Lung (tissue), 17 donors: ENCODE measurements at places on chromosomes 4 and X.

- no peak for DNase-seq
Observed at GRCh38 chr4:93684571-93684970, 144.0 kb upstream of the ATOH1 start.

- DNase-seq: no peak
Observed at GRCh38 chr4:114077610-114078009, 98.2 kb upstream of the ARSJ start.

- no peak for DNase-seq
Observed at GRCh38 chr4:112253382-112254000, 21.9 kb downstream of the AP1AR start.

DNA sequence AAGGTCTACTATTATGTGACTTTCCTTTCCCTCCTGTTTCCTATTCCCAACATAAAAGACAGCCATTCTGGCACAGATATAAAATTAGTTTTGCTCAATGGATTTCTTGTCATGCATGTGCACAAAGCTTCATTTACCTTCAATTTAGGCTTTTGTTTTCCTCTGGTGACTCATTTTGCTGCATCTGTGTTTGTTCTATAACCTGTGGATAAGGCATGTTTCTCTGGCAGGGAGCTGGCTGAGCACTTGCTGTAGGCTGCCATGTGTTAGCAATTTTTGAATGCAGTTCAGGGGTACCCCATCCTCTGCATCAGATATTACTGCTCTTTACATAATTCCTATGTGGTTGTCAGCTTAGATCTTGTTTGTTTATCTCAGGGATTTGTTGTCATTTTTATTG, 202.8 kb upstream of the GRID2 start:
- DNase-seq: no peak

DNA sequence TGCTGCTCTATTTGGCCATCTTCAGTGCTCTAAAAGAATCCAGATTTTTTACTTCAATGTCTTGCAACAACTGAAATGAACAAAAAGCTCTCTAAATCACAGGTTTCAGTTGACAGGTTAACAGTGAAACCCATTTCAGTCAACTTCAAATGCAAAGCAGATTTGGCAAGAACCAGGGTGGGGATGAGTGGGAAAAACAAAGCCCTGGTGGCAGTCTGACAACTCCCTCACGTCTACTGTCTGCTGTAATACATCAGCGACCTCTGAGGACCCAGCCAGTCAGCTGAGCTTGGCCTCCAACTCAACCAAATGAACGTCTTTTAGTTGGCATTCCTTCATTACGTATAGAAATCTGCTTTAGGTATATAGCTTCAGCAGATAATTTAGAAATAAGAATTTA, 95.8 kb downstream of the COL25A1 start:
- DNase-seq: no peak

GRCh38 chrX:40189637-40190036, 91.9 kb upstream of the BCOR start:
- DNase-seq: no peak

DNA sequence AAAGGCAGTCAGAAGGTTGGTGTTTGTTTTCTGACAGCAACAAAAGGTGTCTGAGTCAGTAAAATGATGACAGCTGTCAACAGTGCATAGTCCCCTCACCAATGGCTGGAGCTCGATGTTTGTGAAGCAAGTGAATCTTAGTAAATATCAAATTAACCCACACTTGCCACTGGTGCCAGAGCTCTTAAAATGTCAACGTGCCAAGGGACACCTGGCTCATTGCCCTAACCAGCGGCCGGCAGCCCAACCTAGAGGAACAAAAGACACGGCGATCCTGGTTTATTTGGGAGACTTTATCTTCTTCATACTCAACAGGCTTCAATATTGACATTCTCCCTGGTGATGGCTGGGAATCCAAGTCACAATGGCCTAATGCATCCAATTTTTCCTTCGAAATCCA, 143.4 kb downstream of the CPEB2 start:
- DNase-seq: no peak

GRCh38 chr4:21656832-21657231, 291.7 kb downstream of the KCNIP4 start:
- DNase-seq: peak; percentile 19

- peak; percentile 0 for DNase-seq
Observed at GRCh38 chr4:131644619-131645018, 1504.5 kb upstream of the PCDH10 start.

GRCh38 chrX:13533726-13534125, 35.7 kb upstream of the EGFL6 start:
- DNase-seq: no peak

- no peak for DNase-seq
Observed at GRCh38 chr4:17583276-17583675, 6.3 kb downstream of the LAP3 start.

DNA sequence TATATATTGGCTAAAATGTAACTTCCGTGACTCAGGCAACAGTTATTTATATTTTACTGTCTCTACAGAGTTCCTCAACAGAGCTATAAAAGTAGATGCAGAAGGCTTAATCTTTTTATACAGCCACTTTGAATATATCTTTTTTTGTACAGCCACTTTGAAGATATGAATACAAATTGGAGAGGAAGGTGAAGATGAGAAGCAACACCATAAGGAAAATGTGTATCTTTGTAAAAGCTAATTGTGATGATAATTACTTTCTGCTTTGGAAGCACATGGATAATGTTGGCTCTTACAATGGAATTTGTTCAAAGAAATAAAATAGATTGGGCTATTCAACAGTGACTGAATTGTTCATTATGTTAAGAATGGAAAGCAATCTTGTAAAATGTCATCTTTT, 205.8 kb downstream of the ARAP2 start:
- no peak for DNase-seq

DNA sequence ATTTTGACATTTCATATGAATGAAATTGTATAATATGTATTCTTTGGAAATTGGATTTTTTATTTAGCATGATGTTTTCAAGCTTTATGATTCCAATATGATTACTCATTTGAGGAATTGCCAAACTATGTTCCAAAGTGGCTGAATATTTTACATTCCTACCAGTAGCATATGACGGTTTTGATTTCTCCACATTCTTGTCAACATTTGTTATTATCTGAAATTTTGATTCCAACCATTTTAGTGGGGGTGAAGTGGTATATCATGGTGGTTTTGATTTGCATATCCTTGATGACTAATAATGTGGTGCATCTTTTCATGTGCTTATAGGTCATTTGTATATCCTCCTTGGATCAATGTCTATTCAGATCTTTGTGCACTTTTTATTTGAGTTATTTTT, 2.6 kb upstream of the BEX1 start:
- no peak for DNase-seq

- DNase-seq: no peak
Observed at GRCh38 chr4:84502955-84503373, 3.9 kb upstream of the NKX6-1 start.

DNA sequence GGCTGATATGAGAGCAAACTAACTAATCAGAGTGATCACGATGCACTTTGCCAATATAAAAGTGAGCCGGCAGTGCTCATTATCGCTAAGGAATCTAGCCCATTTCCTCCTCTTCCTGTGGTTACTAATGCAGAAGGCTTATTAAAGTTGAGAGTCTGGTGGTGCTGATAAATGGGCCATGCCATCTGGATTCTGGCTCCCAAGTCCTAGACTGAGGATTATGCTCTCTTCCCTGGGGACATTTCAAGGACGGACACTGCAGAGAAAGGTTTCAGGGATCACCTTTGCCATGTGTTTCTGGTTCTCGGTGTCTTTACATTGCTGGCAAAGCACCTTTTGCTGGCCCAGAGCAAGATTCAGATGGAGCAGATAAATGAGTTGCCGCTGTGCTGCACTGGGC, 85.3 kb downstream of the RTL5 start:
- DNase-seq: no peak

DNA sequence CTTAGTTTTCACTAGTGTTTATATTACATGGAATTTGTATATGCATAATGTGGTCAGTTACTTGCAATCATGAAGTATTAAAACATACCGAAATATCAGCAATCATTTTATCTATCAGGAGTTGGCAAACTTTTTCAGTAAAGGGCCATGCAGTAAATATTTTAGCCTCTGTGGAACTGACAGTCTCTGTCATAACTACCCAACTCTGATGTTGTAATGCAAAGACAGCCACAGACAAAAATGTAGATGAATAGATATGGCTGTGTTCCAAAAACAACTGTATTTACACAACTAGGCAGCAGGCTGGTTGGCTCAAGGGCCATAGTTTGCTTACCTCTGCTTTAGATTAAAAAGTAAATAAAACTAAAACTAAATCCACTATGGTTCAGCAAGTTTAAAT, 200.2 kb downstream of the HS3ST1 start:
- no peak for DNase-seq

DNA sequence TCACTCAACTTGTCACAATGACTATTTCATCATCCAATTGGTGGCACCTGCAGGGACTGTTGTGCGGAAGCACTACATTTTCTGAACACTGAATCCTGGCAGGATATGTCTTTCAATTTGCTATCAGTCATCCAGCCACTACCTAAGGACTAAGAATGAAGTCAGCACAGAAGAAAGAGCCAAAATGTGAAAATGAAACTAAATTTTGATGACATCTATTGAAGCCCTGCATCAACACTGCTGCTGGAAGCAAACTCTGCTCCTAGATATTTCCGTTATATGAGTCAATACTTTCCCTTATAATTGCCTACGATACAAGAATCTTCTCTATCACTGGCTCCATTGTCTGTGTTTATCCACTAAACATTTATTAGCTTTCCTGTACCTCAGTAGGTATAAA, 917.9 kb downstream of the RAPGEF2 start:
- DNase-seq: peak; percentile 2

DNA sequence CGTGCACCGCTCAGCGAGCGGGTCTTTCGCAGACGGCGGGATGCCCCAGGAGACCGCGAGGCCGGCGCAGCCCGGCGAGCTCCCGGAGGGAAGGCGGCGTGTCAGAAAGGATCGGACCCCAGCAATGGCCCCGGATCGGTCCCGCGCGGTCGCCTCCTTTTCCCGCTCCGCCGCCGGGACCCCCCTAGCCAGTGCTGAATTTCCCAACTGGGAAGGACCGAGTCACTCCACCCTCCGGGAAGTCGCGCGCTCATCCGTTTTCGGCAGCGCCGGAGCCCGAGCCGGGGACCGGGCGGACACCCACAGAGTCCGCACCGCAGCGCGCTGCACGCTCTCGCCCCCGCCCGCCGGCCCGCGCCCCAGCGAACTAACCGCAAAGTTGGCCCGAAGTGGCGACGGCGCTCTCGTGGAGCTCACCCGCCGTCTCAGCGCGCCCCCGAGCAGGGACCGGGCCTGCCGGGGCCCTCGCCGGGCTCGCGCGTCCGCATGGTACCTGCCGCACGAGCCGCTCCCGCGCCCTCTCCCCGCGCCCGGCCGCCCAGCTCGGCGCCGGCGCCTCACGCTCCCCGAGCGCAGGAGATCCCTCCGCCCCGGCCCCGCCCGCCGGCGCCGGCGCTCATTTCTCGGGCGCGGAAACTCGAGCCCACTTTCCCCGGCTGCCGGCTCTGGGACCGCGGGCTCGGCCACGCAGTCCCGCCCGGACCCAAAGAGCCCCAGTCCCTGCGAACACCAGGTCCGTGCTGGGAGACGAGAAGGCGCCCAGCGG, at the start of gene FAT1:
Gene FAT1, minus strand, starts transcription at position 565 of the 766 bp plus-strand sequence. CDS start 14,029 bp downstream, outside the sequence.
- DNase-seq: peak; percentile 87

DNA sequence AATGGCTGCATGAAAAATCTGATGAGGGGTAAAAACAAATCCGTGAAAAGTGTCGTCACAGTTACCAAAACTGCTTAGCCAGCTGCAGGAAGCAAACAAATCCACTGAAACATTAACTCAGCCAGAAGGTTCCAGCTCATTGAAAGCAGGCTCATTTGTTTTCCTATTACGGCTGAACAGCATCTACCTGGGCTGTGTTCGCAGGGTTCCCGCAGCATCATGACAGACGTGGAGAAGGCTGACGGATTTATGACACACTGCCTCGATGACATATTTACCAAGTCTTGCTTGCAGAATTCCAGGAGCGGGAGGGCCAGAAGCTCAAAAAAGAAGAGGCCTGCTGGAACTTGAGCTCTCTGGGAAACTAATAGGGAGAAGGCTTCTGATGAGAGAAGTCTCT, 781.1 kb downstream of the RAB28 start:
- DNase-seq: no peak

GRCh38 chr4:98539299-98539698, 119.1 kb downstream of the TSPAN5 start:
- DNase-seq: no peak

GRCh38 chrX:69305333-69306062, 140.2 kb upstream of the PJA1 start:
- no peak for DNase-seq

GRCh38 chrX:85517994-85518718, 138.7 kb upstream of the POF1B start:
- no peak for DNase-seq

DNA sequence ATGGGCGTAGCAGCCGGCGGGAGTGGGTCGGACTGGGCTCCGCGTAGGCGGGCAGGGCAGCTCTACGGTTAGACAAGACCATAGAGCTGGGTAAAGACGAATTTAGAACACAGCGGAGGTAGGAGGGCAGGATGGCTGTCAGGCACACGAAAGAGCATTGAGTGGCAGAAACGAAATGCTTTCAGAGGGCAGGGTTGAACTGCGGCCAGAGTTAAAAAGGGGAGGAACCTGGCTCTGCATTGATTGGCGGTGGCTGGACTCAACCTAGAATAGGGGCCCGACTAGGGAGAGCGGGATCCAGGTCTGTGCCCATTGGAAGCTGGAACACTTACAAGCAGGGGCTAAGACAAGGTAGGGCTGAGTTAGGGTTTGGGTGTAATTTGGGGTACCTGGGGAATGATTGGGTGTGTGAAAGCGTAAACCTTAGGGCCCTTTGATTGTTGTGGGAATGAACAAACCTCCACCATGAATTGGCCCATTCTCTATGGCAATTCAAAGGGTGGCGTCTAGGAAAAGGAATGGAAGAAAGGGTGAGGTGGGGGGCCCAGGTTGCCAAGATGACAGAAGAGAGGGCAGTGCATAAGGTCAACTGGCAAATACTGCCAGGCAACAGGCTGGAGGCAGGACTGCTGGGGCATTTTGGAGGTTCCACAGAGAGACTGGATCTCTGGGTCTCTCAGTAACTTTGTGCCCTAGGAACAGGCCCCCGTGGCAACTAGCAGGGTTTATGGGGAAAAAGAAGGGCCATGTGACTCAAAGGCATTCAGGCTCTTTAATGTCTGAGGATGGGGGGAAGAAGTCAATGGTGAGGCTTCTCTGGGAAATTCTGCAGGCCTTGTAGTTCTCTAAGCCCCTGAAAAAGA, 911 bp upstream of the ELK1 start:
- no peak for DNase-seq

- peak; percentile 65 for DNase-seq
Observed at GRCh38 chrX:134990801-134991481, at the start of gene SMIM10. TSS of gene SMIM10 (plus strand) at chrX:134990991. CDS start at chrX:134991096, 105 bp downstream.
